ENCODE measurements at places on chromosomes 2 and 18.

DNA sequence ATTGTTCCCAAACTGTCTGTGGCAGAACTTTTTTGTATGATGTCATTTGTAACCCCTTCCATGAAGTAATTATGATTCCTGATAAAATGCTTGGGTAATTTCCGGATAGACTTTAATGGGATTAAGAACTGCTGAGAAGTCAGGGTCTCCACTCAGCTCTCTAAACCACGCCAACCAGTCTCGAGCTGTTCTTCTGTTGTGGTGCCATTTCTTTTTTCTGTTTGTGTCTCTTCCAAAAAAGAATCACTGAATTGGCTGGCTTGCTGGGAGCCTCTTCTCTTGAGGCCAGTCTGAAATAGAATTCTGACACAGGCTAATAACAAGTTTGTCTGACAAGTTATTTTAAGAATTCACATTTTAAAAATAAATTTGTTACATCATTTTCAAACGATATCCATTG is 198.9 kb downstream of the BCL2 start:
- no peak for DNase-seq

DNA sequence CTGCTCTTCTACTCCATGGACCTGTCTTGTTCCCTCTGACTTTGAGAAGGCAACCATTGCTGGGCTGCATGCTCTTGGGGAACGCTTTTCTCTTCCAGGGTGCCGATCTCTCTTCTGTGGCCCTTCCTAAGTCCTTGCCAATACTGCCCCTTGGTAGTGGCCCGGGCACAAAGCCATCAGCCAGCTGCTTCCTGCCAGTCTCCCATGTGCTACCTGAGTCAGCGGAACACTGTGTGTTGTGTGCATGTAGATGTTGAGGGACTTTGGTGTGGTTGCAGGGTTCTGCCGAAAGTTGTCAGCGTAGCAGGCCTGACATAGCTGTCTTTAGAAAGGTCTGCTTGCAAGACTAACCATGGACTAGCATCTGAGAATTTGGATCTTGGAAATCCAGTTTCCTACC is 35.4 kb downstream of the MGAT5 start:
- DNase-seq: no peak

DNA sequence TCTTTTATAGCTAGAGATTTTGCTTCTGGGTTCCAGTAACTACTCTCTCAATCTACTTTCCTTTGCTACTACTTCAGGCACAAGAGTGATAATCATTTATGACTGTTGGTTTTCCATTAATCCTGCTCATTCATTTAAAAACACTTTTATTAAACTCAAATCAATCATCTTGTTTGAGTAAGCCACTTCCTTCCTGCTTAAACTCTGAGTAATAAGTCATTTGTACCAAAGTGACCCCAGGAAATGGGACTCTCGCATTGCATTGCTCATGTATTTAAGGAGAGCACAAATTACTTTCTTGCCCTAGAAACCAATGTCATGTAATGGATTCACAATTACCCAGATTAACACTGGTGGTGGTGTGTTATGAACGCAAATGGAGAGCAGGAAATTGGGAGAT is 270.7 kb upstream of the HNMT start:
- DNase-seq: no peak

DNA sequence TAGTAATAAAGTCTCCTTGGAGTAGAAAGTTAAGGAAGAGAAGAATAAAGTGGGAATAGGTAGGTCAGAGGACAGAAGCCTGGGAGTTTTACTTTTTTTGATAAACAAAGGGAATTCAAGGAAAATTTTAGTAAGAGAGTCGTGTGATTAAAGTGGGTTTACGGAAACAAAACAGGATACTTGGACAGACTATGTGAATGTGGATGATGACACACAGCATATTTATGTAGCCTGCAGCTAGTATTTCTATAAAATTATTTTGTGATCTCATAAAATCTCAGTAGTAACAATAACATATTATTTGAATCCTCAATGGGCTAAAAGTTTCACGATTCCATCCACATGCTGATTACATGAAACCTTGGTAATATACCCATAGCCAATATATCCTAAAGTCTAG is 450.7 kb upstream of the PIK3C3 start:
- no peak for DNase-seq

GRCh38 chr18:11387880-11388279 is 221.5 kb upstream of the SLC35G4 start:
- no peak for DNase-seq

DNA sequence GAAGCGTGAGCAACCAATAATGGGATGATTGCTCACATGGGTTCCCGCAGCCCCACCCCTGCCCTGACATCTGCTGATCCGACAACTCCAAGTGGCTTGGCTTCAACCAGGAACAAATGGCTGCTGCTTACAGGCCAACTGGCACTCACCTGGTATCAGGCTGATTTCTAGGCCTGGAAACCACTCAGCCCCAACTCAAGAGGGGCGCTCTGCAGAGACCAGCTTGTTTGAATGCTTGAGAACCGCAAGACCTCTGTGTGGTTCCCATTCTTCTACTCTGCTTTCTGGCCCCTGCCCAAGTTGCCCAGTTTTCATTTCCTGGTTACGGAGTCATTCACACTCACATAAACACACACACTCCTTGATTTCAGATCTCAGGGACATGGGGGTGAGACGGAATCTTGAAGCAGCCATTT is 52.0 kb downstream of the TNP1 start:
- no peak for DNase-seq

DNA sequence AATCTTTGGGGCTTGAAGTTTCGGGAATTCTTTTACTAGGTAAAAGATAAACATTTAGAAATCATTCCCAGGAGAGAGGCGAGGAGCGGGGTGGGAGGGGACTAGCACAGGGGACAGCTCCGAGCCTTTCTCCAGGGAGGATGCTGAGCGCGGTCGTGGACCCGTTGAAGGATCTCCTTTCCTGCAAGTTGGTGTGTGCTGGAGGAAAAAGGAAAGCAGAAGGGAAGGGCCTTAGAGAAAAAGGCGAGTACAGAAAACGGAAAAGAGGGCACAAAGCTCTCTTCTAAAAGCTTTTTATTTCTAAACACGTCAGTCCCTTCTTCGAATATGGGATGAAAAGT is 640 bp downstream of the SLC39A6 start:
- no peak for DNase-seq

DNA sequence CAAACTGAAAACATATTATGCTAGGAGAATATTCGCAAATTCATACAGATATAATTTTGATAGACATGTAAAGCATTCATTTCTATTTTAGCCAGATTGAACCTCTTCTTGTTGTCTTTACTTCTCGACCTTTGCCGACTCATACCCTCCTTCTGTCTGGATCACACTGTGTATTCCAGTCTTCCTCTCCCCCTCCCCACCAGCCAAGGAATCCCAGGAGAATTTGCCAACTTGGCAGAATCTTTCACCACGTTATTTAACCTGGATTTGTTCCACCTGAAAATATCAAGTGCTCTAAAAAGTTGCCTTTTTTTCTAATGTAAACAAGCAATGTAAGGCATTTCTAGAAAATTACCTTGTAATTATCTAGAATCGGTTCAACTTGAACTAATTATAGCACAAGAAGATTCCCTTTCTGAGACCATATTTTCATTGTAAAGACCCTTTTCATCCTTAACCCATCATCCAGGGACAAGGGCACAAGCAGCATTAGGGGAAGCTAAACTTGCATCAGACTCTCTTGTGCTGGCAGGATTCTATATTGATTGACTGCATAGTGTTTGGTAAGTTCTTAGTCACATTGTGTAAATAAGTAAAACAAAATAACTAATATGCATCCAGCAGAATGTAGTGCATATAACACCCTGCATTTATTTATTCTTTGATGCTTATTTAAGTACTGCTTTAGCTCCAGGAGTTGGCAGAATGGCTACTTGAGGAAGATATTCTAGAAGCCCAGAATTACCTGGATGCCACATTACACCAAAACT is 1328.7 kb upstream of the NXPH2 start:
- DNase-seq: no peak

- peak; percentile 17 for DNase-seq
These were observed 448 bp downstream of the IMPA2 start for GRCh38 chr18:11981543-11982366.

GRCh38 chr2:177245010-177245422 is 19.5 kb downstream of the NFE2L2 start:
- no peak for DNase-seq

- no peak for DNase-seq
These were observed 24.6 kb downstream of the GPR55 start for GRCh38 chr2:230900336-230900995.

DNA sequence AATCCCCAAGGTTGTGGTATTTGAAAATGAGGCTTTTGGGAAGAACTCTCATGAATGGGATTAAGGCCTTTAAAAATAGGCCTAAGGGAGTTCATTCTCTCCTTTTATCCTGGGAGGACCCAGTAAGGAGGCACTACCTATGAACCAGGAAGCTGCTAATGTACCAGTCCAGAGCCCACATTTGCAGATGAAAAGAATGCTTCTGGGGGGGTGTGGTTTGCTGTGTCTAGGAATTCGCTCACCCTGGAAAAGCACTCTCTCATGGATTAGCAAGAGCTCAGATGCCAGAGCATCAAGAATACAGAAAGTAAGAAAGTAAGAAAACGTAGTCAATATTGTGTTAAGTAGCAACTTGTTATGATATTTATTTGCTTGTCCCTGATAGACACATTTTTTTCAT is 785.7 kb upstream of the GYPC start:
- DNase-seq: no peak

DNA sequence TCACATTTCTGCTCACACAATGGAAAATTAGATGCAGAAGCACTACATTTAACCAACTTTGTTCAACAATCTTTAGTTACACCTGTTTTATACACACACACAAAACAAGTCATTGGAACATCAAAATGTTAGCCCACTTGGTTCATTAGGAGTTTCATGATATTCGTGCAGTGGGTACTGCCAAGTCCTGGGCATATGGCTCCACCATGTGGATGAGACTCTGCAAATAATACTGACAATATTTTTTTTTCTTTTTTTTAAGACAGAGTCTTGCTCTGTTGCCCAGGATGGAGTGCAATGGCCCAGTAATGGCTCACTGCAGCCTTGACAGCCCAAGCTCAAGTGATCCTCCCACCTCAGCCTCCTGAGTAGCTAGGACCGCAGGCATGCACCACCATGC is 34.5 kb upstream of the GRB14 start:
- DNase-seq: no peak

DNA sequence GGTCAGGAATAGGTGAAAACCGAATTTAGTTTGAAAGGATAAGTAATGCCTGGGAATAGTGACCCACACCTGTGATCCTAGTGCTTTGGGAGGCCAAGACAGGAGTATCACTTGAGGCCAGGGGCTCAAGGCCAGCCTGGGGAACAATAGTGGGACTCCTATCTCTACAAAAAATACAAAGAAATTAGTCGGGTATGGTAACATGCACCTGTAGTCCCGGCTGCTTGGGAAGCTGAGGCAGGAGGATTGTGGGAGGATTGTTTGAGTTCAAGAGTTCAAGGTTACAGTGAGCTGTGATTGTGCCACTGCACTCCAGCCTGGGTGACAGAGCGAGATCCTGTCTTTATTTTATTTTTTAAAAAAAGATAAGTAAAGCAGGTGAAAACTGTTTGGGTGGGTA is 3.8 kb upstream of the MYO1B start:
- DNase-seq: no peak

- no peak for DNase-seq
These were observed 286.4 kb upstream of the MMADHC start for GRCh38 chr2:149873936-149874335.

GRCh38 chr2:119174216-119174992 is 15.9 kb upstream of the C1QL2 start:
- peak; percentile 13 for DNase-seq

DNA sequence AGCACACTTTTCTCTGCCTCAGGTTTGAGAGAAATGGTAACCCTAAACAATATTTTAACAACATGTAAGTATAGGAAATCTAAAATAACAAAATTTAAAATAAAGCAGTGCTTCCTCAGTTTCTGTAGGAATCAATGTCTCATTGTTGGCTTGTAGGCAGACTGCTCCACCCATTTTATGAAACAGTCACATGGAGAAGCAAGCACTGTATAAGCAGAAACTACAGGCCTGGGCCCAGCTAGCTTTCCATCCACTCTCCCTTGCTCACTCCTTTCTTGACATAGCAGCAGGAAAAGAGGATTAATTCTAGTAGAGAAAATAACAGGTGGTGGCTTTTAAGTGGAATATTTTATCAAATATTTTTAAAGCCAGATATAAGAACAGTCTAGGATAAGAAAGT is 97.2 kb downstream of the PLEKHM3 start:
- no peak for DNase-seq

DNA sequence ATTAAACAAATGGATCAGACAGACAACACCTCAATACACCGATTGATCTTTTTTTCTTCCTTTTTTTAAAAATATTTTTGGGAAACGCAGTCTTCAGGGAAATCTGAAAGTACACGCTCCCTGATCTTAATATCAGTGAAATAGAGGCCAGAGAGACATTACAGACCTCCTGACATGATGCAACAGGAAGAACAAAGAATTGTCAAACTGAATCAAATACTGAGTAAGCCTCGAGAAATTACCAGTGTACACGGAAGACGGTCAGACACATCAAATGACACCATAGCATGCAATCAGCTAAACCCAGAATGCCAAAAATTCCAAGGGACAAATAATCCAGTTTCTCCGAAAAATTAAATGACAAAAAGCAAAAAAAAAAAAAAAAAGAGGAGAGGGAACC is 80.2 kb upstream of the NFU1 start:
- DNase-seq: no peak

GRCh38 chr2:144607891-144608521 is 88.1 kb upstream of the ZEB2 start:
- DNase-seq: no peak
